ENCODE measurements at places on chromosomes 7 and 10.

GRCh38 chr7:16619979-16620408 lies 25.6 kb downstream of the ANKMY2 start:
- no peak for DNase-seq

DNA sequence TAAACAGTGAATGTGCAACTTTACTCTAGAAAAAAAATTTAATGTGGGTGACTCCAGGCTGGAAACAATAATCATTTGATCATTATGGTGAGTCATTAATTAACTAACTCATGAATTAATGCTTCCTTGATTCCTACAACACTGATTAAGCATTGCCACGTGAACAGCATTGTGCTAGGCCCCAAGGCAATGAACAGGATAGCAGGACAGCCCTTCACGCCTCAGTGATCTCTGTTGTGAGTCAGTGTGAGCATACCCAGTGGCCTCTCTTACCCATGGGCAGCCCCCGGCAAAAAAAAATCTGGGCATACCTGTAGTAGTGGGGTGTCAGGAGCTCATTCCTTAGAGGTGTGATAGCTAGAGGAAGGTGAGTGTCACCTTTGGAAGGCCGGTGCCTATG lies 76.0 kb downstream of the DENND2A start:
- DNase-seq, result no peak

DNA sequence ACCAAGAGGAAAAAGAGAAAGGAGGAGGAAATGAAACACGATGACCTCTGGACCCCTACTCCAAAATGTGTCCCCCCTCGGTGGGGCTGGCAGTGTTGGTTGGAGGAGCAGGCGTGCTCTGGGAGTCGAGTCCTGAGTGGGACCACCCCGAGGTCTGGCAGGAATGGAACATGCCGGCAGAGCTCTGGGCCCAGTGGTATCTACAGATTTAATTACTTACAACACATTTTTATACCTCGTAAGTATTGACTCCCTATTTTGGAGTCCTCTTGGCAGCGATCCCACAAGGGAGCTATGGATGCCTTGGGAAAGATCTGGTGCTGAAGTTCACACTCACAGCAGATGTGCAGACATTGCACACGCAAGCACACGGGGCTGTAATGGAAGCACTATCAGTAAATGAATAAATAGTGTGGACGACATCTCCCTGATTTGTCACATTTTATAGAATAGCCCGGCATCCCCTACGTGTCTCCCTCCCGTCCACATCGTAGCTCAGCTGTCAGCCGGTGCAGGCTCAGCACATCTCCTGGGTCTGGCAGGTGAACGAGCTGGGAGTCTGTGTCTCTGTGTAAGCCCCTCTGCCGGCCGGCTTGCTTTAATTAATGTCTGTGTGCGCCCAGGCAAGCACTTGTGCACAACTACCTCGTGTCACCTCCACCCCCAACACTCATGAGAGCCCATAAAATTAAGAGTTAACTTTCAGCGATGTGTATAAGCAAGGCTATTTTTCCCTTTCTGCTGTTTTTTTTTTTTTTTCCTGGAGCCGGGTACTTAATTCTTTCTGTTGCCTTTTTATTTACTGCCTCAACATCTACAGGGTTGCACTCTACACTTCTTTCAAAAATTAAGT lies 603.2 kb downstream of the LRMDA start:
- no peak for DNase-seq

- no peak for DNase-seq
These were observed 75.8 kb downstream of the CCDC71L start for GRCh38 chr7:106584914-106585759.

DNA sequence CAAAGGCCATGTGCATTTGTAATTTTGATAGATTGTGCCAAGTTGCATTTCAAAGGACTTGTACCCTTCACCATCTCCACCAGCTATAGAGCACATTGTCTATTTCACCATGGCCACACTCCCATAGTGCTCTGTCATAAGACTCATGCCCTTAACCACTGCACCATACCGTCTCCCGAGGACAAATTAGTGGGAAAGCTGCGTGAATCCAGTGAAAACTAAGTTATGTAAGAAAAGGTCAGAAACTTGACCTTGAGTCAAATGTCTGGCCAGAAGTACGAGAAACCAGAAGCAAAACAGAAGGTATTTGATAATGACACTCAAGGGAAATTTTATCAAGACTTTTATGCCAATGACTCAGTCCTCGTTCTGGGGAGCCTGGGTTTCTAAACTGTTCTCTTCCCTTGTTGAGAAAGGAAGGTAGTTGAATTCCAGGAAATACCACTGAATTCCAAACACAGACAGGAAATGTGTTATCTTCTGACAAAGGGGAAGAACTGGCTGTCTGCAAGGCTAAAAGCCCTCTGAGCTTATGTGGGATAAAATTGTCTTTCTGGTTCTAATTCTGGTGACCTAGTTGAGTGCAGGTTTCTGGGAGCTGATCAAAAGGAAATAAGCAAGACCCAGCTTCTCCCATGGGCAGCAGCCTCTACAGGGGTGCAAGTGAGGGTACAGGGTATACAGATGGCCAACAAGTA lies 49.7 kb downstream of the CDK1 start:
- DNase-seq, result no peak

DNA sequence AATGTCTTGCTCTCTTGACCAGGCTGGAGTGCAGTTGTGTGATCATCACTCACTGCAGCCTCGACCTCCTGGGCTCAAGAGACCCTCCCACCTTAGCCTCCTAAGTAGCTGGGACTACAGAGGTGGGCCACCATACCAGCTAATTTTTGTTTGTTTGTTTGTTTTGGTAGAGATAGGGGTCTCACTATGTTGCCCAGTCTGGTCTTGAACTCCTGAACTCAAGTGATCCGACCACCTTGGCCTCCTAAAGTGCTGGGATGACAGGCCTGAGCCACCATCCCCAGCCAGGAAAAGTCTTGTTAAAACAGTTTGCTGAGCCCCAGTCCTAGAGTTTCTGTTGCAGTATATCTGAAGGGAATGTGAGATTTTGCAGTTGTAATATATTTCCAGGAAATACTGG lies 83.9 kb downstream of the SKIDA1 start:
- DNase-seq, result no peak

DNA sequence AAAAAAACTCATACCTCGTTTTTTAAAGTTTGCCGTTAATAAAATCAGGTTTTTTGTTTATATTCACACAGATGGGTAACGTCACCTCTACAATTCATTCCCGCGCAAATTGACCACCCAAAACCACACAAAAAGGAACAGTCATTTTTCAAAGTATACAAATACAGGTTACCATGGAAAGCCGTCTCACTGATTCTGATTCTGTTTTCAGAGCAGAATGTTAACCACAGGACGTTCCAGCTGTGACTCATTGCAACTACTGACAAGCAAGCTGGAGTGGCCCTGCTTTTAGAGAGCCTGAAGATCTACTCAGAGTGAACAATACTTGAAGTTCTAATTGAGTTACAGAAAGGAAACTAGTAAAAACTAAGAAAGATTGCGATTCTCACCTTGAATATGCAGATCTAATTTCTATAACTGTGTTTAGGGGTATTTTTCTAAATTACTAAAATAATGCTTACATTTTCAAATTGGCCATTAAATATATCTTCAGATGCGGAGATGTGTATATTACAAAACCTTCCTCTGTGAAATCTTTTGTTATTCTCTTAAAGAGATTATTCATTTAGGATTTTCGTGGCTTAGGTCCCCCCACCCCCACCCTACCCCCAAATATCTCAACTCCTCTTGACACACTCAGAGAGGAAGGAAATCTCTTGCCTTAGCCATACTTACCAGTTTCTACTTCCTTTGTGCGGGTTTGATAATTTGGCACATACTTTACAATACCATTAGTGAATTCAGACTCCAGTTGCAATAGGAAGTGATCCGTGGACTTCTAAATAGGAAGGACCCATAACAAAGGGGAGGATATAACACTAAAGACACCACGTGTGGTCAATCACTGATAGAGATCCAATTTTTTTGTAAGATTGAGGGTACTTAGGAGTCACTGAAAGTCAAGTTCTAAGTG lies 106.0 kb downstream of the CUBN start:
- peak; percentile 84 for DNase-seq

GRCh38 chr7:142746264-142746663 lies 3.0 kb upstream of the PRSS1 start:
- no peak for DNase-seq

GRCh38 chr10:93579089-93579488 lies 12.6 kb downstream of the FFAR4 start:
- DNase-seq, result no peak

GRCh38 chr10:80466724-80467326 lies 12.7 kb downstream of the TSPAN14 start:
- no peak for DNase-seq

Measured in activated CD4-positive, alpha-beta T cell treated with anti-CD3 and anti-CD28 coated beads for 4 hours (primary cell).